ENCODE measurements at places on chromosomes 2 and 18. TPM values are rescaled to one million over a fixed set of nuclear protein-coding genes. Genes with fewer than 3 reads are reported as not detected.

Gene DLGAP1
- 16.5 TPM for total RNA-seq

Gene MEP1B
- 0.11 TPM for total RNA-seq

Gene ERFE
- 0.79 TPM for total RNA-seq

Gene TRIM43
- not detected for total RNA-seq

Gene IL1R2
- total RNA-seq, result 1.1 TPM

Gene B3GNT7
- total RNA-seq, result 5.9 TPM

Gene CRYBA2
- not detected for total RNA-seq

Gene SH2D6
- total RNA-seq, result 1.2 TPM

Gene PRKAG3
- total RNA-seq, result not detected

Gene NT5C1B
- total RNA-seq, result not detected

Gene ANKRD29
- total RNA-seq, result 8.7 TPM

Gene TLX2
- total RNA-seq, result not detected

Gene CCDC68
- 12.6 TPM for total RNA-seq

Gene IHH
- 0.30 TPM for total RNA-seq

Gene BOLL
- total RNA-seq, result not detected

Gene DAW1
- 16.6 TPM for total RNA-seq

Gene SCN7A
- total RNA-seq, result 125 TPM

Gene MTX2
- 42.9 TPM for total RNA-seq

Gene IKZF2
- 18.5 TPM for total RNA-seq

Gene KCNG2
- total RNA-seq, result 1.3 TPM

Gene CPLX4
- 0.20 TPM for total RNA-seq

Gene LPIN2
- total RNA-seq, result 65.6 TPM

Gene AMER3
- total RNA-seq, result 11.4 TPM

Gene KCNK3
- 13.4 TPM for total RNA-seq

Gene GPR17
- 43.7 TPM for total RNA-seq

GRCh38 chr2:112926707-112927106 is 15.7 kb downstream of the IL37 start:
- no peak for DNase-seq

DNA sequence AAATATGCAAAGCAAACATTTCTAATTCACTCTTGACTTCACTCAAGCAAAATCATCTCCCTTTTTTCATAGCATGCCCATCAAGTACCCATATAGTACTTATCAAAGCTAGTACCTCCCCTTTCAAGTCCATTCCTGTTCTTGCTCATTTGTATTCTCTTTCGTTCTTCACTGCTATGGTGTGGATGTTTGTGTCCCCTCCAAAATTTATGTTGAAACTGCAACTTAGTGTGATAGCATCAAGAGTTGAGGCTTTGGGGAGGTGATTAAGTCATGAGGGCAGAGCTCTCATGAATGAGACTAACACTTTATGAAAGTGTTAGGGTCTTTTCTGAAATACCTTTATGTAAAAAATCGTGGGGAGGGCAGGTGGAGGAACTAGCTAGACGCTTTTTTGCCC is 52.9 kb downstream of the RNU4ATAC start:
- DNase-seq, result no peak

DNA sequence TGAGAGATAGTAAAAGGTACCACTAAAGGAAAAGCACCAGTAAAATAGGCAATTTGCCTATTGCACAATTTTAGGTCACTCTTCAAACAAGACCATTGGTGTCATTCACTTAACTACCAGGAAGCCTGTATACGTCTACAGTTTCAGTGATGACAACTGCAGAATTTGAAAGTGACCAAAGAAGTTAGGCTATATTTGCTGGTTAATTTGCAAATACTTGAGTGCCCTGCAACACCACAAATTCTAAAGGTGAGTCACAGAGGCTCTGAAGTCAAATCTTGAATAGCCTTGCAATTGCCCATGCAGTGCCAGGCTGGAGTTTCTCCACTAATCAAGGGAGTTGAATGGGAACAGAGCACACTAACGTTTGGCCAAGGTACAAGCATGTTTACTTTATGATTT is 128.7 kb upstream of the CCDC68 start:
- no peak for DNase-seq

- DNase-seq, result no peak
These were observed 13.1 kb downstream of the ZNF892 start for GRCh38 chr2:95220449-95220848.

GRCh38 chr2:191916826-191917225 is 69.9 kb upstream of the CAVIN2 start:
- DNase-seq, result no peak

- DNase-seq, result no peak
These were observed 558 bp downstream of the THAP4 start for GRCh38 chr2:241636182-241637017.

GRCh38 chr2:112173646-112174319 is 35.6 kb downstream of the FBLN7 start:
- no peak for DNase-seq

- no peak for DNase-seq
These were observed 61.4 kb downstream of the DYM start for GRCh38 chr18:49399003-49399402.

- DNase-seq, result no peak
These were observed 1653.1 kb upstream of the SLC39A10 start for GRCh38 chr2:194003911-194004310.

DNA sequence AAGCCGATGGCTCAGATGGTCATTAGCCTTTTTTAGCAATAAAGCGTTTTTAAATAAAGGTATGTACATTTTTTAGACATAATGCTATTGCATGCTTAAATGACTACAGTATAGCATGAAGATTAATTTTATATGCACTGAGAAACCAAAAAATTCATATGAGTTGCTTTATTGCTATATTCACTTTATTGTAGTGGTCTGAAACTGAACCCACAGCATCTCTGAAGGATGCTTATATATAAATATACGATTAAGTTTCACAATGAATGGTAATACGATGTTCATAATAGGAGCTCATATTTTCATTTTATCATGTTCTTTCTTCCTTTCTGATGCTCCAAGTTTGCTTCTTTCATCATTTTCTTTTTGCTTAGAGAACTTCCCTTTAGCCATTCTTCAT is 132.8 kb downstream of the DNAH6 start:
- no peak for DNase-seq

GRCh38 chr2:11753886-11754699 is 7.7 kb downstream of the LPIN1 start:
- no peak for DNase-seq

DNA sequence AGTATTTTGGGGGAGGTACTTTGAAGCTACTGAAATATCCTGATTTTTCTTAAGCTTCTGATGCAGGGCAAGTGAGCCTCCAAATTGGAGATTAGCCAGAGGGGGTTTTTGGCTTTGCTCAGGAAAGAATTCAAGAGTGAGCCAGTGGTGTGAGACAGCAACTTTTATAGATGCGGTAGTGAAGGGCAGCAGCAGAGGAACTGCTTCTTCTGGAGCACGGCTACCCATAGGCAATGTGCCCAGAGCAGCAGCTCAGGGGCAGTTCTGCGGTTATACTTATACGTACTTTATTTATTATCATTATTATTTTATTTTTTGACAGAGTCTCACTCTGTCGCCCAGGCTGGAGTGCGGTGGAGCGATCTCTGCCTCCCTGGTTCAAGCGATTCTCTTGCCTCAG is 19.8 kb upstream of the NT5DC4 start:
- DNase-seq, result no peak

- no peak for DNase-seq
These were observed 113.8 kb downstream of the CTAGE1 start for GRCh38 chr18:22303927-22304326.

DNA sequence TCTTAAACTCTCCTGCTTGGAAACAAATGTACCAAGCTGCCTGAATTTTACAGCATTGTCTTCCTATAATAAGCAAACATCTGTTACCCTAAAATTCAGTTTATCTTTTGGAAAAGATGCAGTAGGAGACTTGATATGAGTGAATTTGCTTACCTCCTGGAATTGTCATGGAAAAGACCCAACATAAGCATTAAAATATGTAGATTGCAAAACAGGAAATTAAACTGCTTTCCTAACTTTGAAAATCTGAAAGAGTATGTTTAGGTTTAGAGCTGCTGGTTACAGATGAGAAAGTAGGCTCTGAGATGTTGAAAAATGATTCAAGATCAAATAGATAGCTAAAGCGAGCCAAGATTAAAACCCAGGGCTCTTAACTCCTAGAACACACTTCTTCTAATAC is 316.5 kb downstream of the SOX11 start:
- no peak for DNase-seq

DNA sequence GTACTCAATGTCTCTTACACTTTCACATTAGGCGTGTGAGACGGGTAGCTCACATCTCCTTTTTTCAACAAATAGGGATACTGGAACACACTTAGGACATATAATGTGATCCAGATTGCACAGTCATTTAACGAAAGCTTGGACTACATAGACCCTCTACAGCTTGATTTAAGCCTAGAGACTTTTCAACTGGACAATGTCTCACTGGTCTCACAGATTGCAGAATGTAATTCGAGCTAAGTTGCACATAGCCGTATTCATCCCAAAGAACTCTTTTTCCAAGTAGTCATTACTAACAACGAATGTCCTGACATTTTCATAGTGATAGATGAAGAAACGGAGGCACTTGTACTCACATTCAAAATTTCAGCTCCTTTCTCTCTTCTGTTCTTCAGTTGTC is 612.1 kb downstream of the ZEB2 start:
- no peak for DNase-seq

- no peak for DNase-seq
These were observed 168.1 kb downstream of the SETBP1 start for GRCh38 chr18:44848644-44849335.

GRCh38 chr18:58520969-58521368 is 107.9 kb downstream of the ALPK2 start:
- DNase-seq, result no peak

GRCh38 chr18:34251919-34252318 is 27.2 kb upstream of the NOL4 start:
- DNase-seq, result no peak

- DNase-seq, result no peak
These were observed 1213.1 kb upstream of the SLC39A10 start for GRCh38 chr2:194443926-194444325.

GRCh38 chr2:129062146-129062912 is 743.7 kb upstream of the HS6ST1 start:
- DNase-seq, result no peak

GRCh38 chr2:237901932-237902850 is 42.8 kb downstream of the RAMP1 start:
- DNase-seq, result no peak

DNA sequence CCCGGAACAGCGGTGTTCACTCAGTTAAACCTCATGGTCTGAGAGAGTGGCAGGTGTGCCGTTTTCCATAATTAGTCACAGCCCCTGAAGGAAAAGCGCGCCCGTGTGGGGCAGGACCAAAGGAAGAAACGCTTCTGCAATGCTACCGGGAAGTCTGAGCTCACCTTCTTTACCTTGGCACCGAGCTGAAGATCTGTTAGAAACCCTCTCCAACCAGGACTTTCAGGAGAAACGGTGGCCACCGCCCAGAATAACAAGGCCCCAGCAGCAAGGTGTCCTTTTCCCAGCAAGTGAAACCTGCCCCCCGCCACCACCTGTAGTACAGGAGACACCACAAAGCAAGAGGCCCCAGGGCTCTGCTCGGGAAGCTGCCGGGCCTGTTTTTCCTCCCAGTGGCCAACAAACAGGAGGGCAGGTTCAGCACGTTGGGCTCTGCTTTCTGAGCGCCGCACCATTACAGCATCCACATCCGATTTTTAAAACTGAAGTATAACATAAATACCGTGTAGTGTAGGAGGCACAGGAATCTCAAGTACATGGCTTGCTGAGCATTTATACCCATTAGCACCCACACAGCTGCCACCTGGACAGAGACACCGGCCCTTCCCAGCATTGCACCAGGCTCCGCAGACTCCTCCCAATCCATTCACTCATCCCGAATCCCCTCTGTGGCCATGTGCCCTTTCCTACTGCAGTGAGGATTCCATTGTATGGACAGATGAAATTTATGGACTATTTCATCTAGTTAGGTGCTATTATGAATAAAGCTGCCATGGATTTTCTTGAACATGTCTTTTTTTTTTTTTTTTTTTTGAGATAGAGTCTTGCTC is 121.8 kb upstream of the RIOK3 start:
- no peak for DNase-seq

GRCh38 chr2:137947728-137948336 is 16.4 kb upstream of the HNMT start:
- no peak for DNase-seq

GRCh38 chr2:41489638-41490037 is 558.2 kb upstream of the PKDCC start:
- DNase-seq, result no peak

Data from spinal cord (tissue), 10 donors.